ENCODE measurements at places on chromosomes 7 and 10. TPM values are rescaled to one million over a fixed set of nuclear protein-coding genes. Genes with fewer than 3 reads are reported as not detected.

ANXA8 gene
- polyA plus RNA-seq: not detected

SPDYE8 gene
- polyA plus RNA-seq: not detected

GALNT17 gene
- polyA plus RNA-seq: 5.5 TPM

CCDC7 gene
- 0.84 TPM for polyA plus RNA-seq

MYO3A gene
- 1.9 TPM for polyA plus RNA-seq

HOGA1 gene
- 100 TPM for polyA plus RNA-seq

BZW2 gene
- polyA plus RNA-seq: 24.8 TPM

RASA4B gene
- polyA plus RNA-seq: 24.0 TPM
